ENCODE measurements at places on chromosomes 12 and 14. TPM values are rescaled to one million over a fixed set of nuclear protein-coding genes. Genes with fewer than 3 reads are reported as not detected.

Gene LIN7A
- 0.19 TPM for total RNA-seq

Gene STAC3
- not detected for total RNA-seq

Gene BCL11B
- total RNA-seq = 0.05 TPM

Gene SMOC1
- 3.1 TPM for total RNA-seq

Gene MUCL1
- total RNA-seq = not detected

Gene CPM
- 2.2 TPM for total RNA-seq

Gene GPRC5A
- 10.7 TPM for total RNA-seq

Gene KRT74
- not detected for total RNA-seq

Gene TMPRSS12
- total RNA-seq = not detected

Gene PAPLN
- 60.1 TPM for total RNA-seq

Gene GLS2
- 0.51 TPM for total RNA-seq

Gene SLC6A15
- 0.51 TPM for total RNA-seq

Gene OR4E1
- not detected for total RNA-seq

Gene MANSC1
- total RNA-seq = 14.8 TPM

Gene DRAM1
- total RNA-seq = 30.1 TPM

Gene TAC3
- total RNA-seq = not detected
